ENCODE measurements at places on chromosomes 4 and X.
A peak's percentile ranks its signal among the peaks of the same experiment; 100 is the strongest.

- DNase-seq, result no peak
Observed at GRCh38 chr4:38993683-38994082, 38.5 kb downstream of the TMEM156 start.

GRCh38 chr4:17166954-17167353, 268.5 kb upstream of the LDB2 start:
- no peak for DNase-seq

DNA sequence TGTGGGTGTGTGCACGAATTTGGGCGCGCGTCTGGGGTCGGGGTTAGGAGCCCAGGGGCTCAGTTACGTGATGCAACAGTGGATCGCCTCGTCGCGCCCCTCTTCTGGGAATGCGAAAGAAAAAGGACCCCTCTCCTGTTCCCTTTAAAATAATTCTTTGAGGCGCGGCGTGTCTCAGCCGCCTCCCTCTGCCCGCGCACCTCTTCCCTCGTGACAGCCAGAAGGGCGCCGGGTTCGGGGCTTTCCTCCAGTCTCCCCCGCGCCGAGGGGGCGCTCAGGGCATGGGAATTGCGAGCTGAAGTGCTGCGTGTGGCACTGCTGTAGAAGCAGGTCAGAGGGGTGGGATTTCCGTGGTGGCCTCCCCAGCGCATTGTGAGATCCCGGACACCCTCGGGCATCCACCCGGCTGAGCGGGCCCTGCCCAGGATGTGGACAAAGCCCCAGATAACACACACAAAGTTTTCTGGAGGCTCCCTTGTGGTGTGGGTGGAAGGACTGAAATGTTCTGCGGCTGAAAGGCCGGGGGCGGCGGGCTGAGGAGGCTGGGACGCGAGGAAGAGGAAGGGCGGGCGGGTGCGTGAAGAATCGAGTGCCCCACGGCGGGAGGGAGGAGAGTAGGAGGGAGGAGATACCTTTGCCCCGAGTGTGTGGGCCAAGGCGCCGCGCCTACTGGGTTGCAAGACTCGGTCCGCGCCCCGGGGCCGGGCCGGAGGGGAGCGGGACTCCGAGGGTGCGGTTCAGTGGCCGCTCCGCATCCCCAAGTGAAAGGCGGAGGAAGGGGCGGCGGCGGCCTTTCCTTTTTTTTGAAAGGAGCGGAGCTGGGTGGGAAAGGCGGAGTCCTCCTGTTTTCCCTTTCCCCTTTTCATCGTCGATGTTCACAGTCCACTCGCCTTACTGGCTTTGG, 752 bp downstream of the SEPTIN11 start:
- peak; percentile 41 for DNase-seq

GRCh38 chr4:83178029-83178428, 63.5 kb upstream of the PLAC8 start:
- no peak for DNase-seq

DNA sequence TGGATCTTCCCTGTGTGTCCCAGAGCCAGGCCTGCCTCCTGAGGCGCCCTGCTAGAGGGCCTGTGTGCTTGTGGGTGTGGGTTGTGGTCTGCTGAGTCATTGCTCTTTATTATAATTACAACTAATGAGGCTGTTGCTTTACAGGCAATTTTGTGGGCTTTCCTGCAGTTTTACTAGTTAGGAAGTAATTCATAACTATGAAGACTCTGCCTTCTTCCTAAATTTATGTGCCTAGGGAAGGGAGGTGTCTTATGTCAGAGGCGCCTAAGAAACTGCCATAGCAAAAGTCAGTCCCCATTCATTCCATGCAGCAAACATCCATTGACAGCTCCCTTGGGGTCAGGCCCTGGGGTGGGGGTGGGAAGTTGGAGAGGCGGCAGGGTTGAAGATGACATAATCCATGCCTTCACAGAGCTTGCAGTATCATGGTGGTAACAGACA, 359.2 kb downstream of the IDS start:
- DNase-seq, result no peak

- no peak for DNase-seq
Observed at GRCh38 chrX:72159769-72160168, 21.8 kb upstream of the PIN4 start.

- no peak for DNase-seq
Observed at GRCh38 chrX:46506076-46506475, 39.1 kb downstream of the ZNF674 start.

DNA sequence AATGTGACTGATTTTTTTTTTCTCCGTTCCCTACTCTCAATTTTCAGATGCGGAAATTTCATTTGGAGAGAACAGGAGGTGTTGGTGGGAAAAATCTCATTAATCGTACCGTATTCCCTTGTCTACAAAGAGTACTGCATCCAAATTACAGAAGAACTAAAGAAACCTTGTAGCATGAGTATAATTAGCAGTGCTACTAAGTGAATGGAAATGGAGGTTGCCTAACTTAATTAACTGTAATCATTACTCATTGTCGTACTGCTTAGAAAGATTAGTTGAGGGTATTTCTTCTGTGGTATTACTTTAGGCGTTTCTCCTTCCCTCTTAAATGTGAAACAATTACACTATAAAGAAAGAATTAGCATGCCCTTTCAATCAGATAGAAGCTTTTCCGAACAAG, 81.7 kb downstream of the DMD start:
- no peak for DNase-seq

- DNase-seq, result no peak
Observed at GRCh38 chr4:17763416-17763815, 18.0 kb downstream of the FAM184B start.

GRCh38 chrX:140866446-140866845, 135.9 kb upstream of the SPANXB1 start:
- no peak for DNase-seq

- DNase-seq, result no peak
Observed at GRCh38 chr4:10157478-10158332, 41.1 kb upstream of the WDR1 start.
